ENCODE measurements at places on chromosomes 2 and 18.

DNA sequence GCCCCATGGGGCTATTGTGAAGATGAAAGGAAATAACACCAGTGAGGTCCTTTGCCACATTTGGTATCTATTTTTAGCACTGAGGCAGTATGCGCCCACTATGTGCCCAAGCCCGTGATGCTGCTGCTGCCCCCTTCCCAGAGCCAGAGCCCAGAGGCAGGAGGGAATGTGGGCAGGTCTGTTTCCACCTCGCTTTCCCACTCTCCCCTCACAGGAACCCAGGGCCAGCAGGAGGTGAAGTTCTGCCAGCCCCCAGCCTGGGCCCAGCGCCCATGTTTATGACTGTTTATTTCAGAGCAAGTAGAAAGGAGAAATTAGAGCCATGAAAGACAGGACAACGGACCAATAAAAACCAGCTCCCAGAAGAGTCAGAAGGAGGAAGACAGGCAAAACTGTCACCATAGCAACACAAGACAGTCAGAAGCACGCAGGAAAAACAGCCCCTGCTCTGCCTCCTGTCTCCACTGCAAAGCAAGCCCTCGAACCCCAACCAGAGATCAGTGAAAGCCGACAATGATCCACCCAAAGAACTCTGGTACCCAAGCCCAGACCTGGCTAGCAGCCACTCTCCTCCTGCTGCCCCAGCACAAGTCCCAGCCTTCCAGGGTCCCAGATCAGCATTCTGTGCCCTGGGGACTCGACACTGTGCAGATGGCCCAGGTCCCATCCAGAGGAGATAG is 1.4 kb downstream of the CYRIA start:
- DNase-seq: no peak

DNA sequence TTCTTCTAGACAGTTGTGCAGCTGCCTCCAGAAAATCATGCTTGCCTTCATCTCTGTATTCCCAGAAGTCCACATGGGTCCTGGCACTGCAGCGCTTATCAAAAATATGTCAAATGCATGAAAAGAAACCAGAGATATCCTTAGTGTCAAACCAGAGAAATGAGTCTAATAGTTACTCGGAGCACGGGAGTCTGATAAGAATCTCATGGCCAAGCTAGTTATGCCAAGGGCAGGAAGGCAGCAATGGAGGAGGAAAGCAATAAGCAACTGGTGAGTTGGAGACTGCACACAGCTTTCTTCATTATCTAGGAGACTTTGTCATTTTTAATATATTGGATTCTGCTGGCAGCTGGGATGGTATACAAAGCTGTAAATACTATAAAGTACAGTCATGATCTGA is 38.6 kb downstream of the TRIB2 start:
- DNase-seq: no peak

DNA sequence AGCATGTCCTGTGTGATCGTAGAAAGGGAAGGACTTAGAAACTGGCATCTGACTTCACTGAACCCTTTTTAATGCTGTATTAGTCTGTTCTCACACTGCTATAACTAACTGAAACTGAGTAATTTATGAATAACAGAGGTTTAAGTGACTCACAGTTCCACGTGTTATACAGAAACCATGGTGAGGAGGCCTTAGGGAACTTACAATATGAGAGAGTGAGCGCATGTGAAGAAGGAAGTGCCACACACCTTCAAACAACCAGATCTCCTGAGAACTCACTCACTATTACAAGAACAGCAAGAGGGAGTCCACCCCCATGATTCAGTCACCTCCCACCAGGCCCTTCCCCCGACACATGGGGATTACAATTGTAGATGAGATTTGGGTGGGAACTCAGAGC is 811.3 kb downstream of the CPS1 start:
- peak; percentile 5 for DNase-seq

DNA sequence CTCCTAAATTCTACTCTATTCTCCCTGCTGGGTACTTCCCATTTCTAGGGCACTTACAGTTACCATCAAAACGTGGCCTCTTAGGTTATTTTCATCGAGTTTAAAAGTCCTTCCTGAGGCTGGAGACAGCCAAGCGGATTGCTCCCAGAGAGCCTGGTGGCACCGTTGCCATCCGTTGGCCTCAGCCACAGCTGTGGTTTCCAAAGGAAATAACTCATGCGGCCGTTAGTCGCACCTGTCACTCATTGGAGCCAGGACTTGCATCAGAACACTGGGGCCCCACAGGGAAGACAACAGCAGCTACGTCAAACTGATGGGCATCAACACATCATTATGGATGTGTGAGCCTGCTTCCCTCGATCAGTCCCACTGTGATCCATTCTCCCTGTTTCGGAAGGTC is 453.4 kb downstream of the BCL11A start:
- DNase-seq: peak; percentile 3

DNA sequence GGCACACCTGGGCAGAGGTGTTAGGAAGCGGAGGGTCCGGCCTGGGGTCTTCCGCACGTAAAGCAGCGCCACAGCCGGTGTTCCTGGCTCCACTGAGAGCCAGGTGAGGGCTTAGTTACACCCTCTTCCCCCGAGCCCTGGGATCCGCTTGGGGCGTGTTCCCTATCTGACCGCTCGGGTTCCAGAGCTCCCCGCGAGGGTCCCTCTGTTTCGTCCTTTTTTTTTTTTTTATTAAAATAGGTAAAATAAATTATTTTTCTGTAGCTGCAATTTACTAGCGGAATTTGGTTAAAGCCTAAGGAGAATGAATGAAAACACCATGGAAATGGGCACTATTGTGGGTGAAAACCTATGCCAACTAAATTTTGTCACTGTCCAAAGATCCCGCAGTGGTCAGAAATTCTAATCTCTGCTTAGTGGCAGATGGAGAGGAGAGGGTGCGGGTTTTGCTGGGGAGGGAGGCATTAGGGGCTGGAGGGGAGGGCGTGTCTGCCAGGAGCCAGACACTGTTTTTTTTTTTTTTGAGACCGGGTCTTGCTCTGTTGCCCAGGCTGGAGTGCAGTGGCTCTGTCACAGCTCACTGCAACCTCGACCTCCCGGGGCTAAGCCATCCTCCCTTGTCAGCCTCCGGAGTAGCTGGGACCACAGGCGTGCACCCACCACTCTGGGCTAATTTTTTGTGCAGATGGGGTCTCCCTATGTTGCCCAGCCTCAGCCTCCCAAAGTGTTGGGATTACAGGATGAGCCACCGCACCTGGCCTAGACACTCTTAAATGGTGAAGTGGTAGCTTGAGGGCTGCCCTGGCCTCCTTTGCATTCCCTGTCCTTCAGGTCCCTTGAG is 834 bp downstream of the PDCL3 start:
- no peak for DNase-seq

- no peak for DNase-seq
Observed at GRCh38 chr18:36685580-36685979, 143.2 kb downstream of the TPGS2 start.

DNA sequence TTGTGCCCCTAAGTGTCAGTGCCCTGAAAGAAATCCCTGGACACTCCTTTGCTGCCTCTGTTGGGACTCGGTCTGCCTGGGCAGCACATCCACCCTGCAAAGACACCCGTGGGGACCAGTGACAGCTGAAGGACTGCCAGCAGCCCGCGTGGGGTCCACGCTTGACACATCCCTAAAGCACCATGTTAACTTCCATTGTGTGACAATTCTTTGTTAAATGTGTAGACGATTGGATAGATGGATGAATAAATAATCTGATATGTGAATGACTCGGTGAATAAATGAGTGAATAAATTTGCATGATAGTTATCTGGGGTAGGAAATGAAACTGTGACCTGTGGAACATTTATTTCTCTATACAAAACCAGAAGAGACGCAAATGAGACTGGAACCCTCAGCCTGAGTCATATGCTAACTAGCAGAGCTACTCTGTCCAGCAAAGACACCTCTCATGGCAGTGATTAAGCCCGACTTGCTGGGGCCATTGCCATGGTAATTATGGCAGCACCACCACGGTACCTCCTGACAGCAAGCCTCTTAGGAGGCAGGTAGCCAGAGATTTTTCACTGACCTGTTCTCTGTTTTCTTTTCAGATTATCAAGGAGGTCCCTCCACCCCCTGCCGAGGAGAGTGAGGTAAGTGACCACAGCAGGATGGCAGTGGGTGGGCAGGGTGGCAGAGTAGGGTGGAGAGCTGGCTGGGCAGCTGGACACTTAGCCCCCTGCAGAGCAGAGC is 156.8 kb downstream of the ANTXR1 start:
- peak; percentile 7 for DNase-seq

GRCh38 chr2:226875438-226876225 is 39.8 kb downstream of the RHBDD1 start:
- no peak for DNase-seq

- DNase-seq: no peak
Observed at GRCh38 chr18:42039396-42039795, 84.4 kb downstream of the PIK3C3 start.

GRCh38 chr2:17104454-17104853 is 413.8 kb downstream of the RAD51AP2 start:
- DNase-seq: no peak

DNA sequence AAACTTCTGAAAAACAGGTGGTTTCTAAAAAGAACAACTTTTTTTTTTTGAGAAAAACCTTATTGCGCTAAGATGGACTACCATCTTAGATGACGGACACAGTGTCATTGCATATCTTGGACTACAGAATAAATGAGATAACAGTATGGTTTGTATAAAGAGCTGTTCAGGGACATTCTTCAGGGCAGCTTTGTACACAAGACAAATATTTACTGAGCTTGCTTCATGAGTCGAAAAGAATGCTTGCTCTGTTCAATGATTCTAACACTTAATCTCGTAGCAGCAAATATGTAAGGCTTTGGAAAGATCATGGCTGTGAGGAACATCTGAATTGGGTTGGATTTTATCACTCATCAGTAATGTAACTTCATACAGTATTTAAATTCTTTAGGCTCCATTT is 282.5 kb upstream of the CWC22 start:
- DNase-seq: no peak

DNA sequence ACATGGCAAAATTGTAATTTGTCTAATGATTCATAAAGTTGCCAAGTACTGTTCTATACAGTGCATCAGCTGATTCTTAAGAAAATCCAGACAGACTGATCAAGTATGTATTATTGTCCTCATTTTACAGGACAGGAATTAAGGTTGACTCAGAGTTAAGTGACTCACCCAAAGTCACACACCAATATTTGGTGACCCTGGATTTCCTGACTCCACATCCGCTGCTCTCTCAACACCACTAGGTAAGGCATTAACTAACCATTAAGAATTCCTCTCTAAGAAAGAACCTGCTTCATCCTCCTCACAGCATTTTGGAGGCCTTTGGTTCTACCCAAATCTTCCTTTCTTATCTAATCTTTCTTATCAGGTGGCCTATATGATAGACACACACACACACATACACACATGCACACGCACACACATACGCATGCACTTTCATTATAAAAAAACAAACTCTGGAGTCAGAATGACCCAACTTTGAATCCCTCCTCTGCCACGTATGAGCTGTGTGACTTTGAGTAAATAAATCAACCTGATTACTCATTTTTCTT is 150.8 kb downstream of the ANKRD44 start:
- peak; percentile 58 for DNase-seq

GRCh38 chr2:189511960-189512319 is 68.6 kb downstream of the SLC40A1 start:
- no peak for DNase-seq

- DNase-seq: no peak
Observed at GRCh38 chr2:214801068-214801467, 8.4 kb downstream of the BARD1 start.
